ENCODE measurements at places on chromosomes 6 and 20. TPM values are rescaled to one million over a fixed set of nuclear protein-coding genes. Genes with fewer than 3 reads are reported as not detected.
A peak's percentile ranks its signal among the peaks of the same experiment; 100 is the strongest.

The XKR7 gene
- 0.10 TPM for total RNA-seq

The ANKRD66 gene
- not detected for total RNA-seq

The SEMG2 gene
- not detected for total RNA-seq

DNA sequence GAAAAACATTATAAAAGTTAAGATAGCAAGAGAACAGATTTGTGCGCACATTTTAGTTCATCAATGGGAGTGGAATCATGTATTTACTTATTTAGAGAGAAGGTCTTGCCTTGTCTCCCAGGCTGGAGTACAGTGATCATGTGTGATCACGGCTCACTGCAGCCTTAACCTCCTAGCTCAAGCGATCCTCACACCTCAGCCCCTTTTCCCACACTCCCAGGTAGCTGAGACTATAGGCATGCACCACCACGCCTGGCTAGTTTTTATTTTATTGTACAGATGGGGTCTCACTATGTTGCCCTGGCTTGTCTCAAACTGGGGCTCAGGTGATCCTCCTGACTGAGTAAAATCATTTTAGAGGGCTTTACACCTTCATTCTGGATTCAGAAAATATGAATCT lies 72.3 kb upstream of the ADGRF1 start:
- no peak for DNase-seq

- DNase-seq: peak; percentile 78
Measured at GRCh38 chr6:88238065-88238464, 71.9 kb upstream of the CNR1 start.
